Suppressor macrophage treated with lipopolysaccharide for 1 hour (primary cell): ENCODE measurements at places on chromosomes 2 and 18.

GRCh38 chr2:208017721-208018120 is 7.6 kb downstream of the PLEKHM3 start:
- DNase-seq: peak; percentile 86

DNA sequence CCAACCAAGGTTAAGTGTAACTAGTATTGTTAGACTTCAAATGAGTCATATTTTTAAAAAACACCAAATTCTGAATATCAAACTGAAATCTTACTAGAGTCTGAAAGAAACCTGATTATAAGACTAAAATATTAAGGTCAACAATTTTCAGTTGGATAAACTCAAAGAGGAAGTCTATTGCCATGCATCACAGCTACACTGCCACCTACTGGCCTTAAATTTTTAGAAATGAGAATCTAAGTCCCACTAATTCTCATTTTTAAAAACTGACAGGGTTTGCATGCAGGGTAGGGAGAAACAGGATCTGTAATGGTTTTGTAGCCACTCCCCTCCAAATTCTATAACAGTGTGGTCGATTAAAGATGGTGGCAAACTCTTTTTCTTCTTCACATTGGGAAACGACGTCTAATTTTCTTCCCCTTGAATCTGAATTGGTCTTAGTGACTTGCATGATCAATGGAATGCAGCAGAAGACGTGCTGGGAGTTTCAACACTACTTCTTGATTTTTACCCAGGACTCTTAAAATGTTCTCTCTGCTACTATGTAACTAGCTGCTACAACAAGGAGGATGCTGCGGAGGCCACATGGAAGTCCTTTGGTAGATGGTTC is 176.1 kb upstream of the SESTD1 start:
- peak; percentile 76 for DNase-seq

GRCh38 chr18:76983613-76984051 is 149.0 kb downstream of the MBP start:
- no peak for DNase-seq

DNA sequence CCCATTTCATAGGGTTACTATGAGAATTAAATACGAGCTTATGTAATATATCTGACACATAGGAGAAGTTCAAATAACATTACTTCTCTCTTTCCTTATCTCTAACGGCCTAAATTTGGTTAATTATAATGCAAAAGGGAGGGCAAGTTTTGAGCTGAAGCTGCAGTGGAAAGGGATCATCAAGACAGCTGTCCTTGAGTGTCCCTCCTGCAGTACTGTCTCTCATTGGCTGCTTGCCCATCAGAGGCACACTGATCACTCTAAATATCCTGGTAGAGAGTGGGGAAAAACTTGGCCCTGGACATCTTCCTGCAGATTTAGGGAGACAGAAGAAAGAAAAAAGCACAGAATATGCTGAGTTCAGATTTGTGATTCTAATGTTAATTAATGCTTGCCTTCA is 186.0 kb downstream of the CAMKMT start:
- DNase-seq: no peak

GRCh38 chr2:101696272-101697123 is 1.0 kb upstream of the MAP4K4 start:
- no peak for DNase-seq

GRCh38 chr2:8133913-8134472 is 547.9 kb upstream of the ID2 start:
- peak; percentile 67 for DNase-seq

DNA sequence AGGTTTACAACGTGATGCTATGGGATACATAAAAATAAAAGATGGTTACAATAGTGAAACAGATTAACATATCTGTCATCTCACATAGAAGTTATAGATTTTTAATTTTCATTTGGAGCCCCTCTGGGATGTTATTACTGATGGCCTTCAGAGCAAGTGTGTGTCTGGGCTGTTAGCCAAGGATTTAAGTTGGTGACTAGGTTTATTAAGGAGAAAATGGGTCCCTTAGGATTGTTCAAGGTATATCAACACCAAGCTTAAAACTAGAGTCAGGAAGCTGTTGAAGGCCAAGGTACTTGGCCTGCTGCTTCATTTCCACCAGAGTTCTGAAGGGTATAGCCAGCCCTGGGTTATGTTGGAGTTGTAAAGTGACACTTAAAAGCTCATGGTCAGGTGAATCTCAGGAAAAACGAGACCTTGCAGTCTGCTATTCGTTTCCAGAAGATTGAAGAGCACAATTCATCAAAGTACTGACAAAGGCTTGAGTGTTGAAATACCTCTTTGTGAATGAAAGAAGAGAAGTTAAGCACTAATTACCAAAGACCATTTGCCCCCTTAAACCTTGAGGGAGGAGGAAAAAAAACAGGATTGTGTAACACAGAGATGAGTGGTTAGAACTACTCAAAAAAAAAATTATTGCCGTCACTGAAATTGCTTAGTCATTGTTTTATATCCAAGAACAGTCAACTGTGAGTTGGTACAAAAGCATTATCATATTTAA is 48.4 kb downstream of the MAP2 start:
- peak; percentile 65 for DNase-seq
